Mesendoderm (in vitro differentiated cells): ENCODE measurements at places on chromosomes 5 and 9.

DNA sequence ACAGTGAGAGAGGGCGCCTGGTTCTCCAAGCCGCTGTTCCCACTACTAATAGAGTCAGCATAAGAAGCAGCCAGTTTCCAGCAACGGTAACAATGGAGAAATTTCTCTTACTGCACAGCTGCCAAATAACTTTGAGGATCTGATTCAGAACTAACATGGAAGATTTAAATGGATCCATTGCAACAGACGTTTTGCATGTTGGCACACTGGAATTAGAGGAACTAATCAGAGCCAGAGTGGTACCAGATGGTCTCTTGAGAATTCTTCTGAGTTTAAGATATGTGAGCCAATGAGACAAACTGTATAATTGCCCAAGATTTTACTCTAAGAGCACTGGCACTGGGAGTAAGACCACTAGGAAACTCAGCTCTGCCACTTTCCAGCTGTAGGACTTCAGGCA lies 186.5 kb downstream of the EFNA5 start:
- H3K27me3 ChIP-seq, result no peaks in the 10 kb centered on the region
- no peak for DNase-seq
- no peaks in the 10 kb centered on the region for H3K36me3 ChIP-seq
- no peaks in the 10 kb centered on the region for H3K4me1 ChIP-seq

DNA sequence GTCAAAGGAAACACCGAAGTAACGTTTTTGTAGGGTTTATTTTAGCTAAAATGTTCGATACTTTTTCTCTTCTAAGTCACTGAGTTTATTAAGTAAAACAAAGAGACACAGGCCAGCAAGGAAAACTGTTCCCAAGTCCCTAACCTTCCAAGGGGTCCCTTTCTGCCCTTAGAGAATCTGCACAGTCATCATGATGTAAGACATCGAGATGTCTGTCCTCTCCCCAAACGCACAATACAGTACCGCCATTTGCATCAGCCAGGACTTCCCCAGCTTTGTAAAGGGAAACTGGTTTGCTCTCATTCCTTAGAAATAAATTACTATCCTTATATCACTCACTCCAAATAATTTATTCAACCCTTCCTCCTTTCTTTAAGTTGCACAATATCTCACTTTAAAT lies 89.3 kb downstream of the MARCHF11 start:
- H3K27me3 ChIP-seq, result no peaks in the 10 kb centered on the region
- no peaks in the 10 kb centered on the region for H3K36me3 ChIP-seq
- H3K27ac ChIP-seq, result no peak overlapping the region
- H3K4me1 ChIP-seq, result peaks cover 5% of the 10 kb centered on the region
- DNase-seq, result peak; percentile 24

- no peak overlapping the region for H3K27ac ChIP-seq
- no peaks in the 10 kb centered on the region for H3K27me3 ChIP-seq
- no peak overlapping the region for H3K4me3 ChIP-seq
- no peaks in the 10 kb centered on the region for H3K4me1 ChIP-seq
Measured at GRCh38 chr9:7318920-7319319, 480.7 kb downstream of the DMAC1 start.

GRCh38 chr5:116730706-116731105 lies 156.1 kb upstream of the SEMA6A start:
- no peaks in the 10 kb centered on the region for H3K27me3 ChIP-seq
- no peak for DNase-seq
- H3K4me3 ChIP-seq, result no peak overlapping the region

- no peaks in the 10 kb centered on the region for H3K27me3 ChIP-seq
- H3K27ac ChIP-seq, result no peak overlapping the region
- H3K36me3 ChIP-seq, result no peaks in the 10 kb centered on the region
- H3K4me3 ChIP-seq, result no peak overlapping the region
- DNase-seq, result no peak
Measured at GRCh38 chr9:79977074-79977435, 405.3 kb downstream of the TLE4 start.
